ENCODE measurements at places on chromosomes 4 and X. TPM values are rescaled to one million over a fixed set of nuclear protein-coding genes. Genes with fewer than 3 reads are reported as not detected.

- DNase-seq: no peak
Measured at GRCh38 chr4:40963897-40964478, 214.2 kb downstream of the NSUN7 start.

GRCh38 chr4:156217236-156217635 is 263.6 kb upstream of the CTSO start:
- no peak for DNase-seq

- no peak for DNase-seq
Measured at GRCh38 chr4:152805071-152805650, 25.4 kb downstream of the ARFIP1 start.

DNA sequence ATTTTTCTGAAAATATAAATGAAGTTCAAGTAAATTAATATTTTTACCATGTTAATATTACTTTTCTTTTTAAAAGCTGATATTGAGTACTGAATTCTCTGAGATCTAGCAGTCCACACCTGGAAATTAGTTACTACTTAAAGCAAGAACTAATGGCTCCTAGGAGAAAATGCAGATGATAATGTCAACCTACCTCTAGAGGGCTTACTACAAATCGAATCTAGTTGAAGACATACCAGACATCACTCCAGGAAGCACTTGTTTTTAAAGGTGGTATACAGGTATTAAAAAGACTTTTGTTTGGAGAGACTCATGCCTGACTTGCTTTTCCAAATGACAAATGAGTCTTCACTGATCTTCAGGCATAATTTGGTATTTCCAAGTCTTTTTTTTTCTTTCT is 516.4 kb upstream of the BOD1L1 start:
- DNase-seq: no peak

GRCh38 chrX:84876876-84877275 is 126.8 kb upstream of the APOOL start:
- no peak for DNase-seq

DNA sequence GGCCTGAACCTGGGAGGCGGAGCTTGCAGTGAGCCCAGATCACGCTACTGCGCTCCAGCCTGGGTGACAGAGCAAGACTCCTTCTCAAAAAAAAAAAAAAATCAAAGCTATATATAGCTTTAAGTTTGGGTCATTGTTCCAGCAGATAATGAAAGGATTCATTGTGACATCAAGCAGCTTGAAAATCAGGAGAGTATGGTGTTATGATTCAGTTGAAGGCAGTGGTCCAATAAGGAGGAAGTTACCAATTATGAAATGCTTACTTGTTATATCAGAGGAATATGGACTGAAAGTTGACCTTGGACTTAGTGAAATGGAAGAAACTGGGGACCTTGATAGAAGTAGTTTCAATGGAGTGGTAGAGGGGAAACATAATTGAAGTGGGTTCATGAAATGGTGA is 140.4 kb upstream of the MAD2L1 start:
- DNase-seq: no peak

The VCX3B gene
- total RNA-seq: not detected

Data from occipital lobe (tissue), 3 donors.